T-helper 1 cell (primary cell): ENCODE measurements at places on chromosomes 3 and 15.

DNA sequence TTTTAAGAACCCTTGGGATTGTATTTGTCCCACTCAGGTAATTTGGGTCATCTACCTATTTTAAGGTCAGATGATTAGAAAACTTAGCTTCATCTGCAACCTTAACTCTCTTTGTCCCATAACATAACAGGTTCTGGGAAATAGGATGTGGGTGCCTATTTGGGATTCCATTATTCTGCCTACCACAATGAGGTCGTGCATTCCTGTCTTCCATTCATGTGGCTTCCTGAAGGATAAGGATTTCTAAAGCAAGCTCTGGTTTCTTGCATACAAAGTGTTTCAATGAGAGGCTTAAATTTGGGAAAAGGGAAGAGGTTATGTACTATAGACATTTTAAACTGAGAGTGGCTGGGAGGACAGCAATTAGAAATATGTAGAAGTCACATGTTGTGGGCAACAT is 190.3 kb downstream of the MCTP2 start:
- DNase-seq: no peak

DNA sequence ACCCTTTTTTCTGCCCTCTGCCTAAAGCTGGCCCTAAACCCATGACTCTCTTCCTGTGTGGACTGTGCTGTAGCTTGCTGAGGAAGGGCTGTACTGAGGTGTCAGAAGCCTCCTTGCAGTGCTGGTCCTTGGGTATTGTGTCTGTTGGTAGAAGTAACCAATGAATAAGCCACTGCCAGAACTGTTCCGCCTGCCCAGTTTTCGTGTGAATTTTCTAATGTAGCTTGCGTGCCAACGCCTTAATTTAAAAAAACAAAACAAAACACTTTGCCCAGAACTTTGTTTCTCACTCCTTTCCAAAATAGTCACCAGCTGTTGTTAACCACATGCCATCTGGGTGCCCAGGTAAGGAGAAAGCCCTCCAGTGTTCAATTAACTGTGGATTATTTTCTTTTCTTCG is 101.9 kb downstream of the KLHL25 start:
- no peak for DNase-seq

DNA sequence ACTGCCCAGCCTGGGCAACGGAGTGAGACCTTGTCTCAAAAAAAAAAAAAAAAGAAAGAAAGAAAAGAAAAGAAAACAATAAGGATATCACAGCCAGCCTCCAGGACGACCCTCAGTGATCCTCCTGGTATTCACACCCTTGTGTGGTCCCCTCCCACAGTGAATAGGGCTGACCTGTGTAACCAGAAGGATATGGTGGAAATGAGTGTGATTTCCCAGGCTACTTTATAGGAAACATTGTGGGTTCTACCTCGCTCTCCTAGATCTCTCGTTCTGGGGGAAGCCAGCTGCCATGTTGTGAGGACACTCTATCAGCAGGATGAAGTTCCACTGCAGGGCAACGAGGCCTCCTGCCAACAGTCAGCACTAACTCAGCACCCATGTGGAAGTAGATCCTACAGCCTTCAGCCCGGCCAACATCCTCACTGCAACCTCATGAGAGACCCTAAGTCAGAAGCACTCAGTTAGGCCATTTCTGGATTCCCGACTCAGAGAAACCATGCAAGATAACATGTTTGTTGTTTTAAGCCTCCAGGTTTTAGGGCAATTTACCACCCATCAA is 11.1 kb downstream of the RFTN1 start:
- DNase-seq: no peak

- DNase-seq: no peak
These were observed 152.5 kb downstream of the KLHL25 start for GRCh38 chr15:85642065-85642692.

GRCh38 chr3:71672340-71672739 is 52.9 kb downstream of the EIF4E3 start:
- DNase-seq: no peak

DNA sequence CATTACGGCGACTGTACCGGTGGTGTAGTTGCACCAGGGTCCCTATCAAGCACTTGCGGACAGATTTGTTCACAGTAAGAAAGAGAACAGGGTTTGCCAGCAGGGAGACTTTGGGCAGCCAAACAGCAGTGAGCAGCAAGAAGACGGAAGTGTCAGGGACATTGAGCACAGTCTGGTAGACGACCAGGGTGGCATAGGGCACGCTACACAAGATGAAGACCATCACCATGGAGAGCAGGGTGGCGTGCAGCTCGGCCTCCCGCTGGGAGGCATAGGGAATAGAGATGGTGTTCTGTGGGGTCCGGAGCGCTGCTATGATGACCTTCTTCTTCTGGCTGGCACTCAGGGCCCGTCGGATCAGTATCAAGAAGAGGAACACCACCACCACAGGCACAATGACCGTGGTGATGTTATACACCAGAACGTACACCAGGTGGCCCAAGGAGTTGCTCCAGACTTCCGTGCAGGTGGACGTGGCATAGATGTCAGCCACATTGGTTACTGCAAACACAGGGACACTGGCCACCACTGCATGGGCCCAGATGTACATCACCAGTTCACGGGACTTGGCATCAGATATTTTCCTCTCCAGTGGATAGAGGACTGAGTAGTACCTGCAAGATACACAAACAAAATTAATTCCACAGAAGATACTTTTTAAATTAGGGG is 19.1 kb upstream of the FSIP1 start:
- no peak for DNase-seq

DNA sequence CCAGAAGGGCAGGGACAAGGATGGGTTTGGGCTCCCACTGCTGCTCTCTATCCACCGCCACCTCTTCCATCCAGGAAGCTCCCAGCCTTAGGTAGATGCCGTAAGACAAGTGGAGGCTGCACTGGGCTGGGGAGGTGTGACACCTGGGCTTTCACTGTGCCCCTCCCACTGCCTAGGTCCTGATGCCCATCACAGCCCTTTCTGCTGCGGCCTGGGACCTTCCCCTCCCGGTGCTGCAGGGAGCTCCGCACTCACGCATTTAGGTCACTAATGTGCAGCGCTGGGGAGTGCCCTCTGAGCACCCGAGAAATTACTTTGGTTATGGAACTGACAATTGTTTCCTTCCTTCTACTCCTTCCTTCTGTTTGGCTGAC is 850 bp downstream of the LTF start:
- DNase-seq: no peak
